ENCODE measurements at places on chromosomes 16 and 17. TPM values are rescaled to one million over a fixed set of nuclear protein-coding genes. Genes with fewer than 3 reads are reported as not detected.
A peak's percentile ranks its signal among the peaks of the same experiment; 100 is the strongest.

The KCNH4 gene
- 0.39 TPM for total RNA-seq

The ZNF652 gene
- total RNA-seq = 13.2 TPM

DNA sequence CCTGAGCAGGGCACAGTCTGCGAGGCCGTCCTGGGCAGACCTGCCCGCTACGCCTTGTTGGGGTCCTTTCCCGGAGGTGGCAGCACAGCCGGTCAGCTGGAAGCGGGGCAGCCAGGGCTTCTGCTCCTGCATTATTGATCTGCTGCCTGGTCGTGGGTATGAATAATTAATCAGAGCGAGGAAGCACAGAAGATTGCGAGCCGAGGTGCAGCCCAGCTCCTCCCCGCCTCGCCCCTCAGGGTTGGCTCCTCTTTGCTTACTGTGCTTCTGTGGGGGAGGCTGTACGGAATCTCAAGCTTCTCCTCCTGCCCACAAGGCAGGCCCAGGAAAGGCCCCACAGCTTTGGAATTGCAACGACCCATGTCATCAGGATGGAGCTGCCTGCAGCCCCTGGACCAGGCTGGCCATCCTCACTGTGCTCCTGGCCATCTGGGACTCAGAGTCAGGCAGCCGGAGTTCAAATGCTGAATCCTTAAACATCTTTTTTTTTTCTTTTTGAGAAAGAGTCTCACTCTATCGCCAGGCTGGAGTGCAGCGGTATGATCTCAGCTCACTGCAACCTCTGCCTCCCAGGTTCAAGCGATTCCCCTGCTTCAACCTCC lies 25.6 kb downstream of the TRARG1 start:
- H3K27ac ChIP-seq = no peak overlapping the region
- no peak overlapping the region for H3K4me3 ChIP-seq
- peaks cover 2% of the 10 kb centered on the region for H3K36me3 ChIP-seq
- DNase-seq = no peak
- no peaks in the 10 kb centered on the region for H3K4me1 ChIP-seq
- H3K27me3 ChIP-seq = peaks cover 14% of the 10 kb centered on the region

- H3K27me3 ChIP-seq = no peaks in the 10 kb centered on the region
- H3K4me1 ChIP-seq = no peaks in the 10 kb centered on the region
- no peak overlapping the region for H3K27ac ChIP-seq
- no peak overlapping the region for H3K4me3 ChIP-seq
- no peak for DNase-seq
These were observed 28.6 kb downstream of the COG7 start for GRCh38 chr16:23424292-23424958.

DNA sequence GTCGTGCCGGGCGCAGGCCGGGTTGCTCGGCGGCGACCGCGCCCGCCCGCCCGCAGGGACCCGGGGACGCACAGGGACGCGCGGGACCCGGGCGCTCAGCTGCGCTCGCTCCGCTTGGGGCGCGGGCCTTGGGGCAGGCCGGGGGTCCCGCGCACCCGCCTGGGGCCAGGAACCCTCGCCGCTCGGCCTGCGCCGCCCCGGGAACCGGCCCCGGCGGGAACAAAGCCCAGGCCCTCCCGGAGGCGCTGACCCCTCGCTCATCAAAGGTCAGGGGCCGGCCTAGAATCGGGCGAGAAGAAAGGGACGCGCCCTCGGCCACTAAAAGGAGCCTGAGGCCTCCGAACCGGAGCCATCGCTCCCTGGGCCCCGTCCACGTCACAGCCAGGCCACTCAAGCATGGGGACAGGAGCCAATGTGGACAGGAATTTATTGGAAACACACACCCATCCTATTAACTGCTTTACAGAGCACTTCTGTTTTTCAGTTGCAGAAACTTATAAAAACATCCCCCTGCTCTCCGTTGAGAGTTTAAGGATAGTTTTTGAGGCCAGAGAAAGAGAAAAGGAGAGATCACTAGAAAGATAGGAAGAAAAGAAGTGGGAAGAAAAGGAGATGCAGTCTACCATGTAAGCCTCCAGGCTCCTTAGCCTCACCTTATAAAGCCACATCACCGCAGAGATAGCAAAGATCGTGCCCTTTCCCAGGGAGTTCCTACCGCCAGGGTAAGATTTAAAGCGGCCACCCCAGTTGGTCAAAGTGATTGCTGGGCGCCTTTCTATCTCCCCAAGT lies 558 bp upstream of the ZFHX3 start:
- no peaks in the 10 kb centered on the region for H3K36me3 ChIP-seq
- H3K4me1 ChIP-seq = no peaks in the 10 kb centered on the region
- no peak overlapping the region for H3K4me3 ChIP-seq
- no peak for DNase-seq
- H3K27ac ChIP-seq = no peak overlapping the region
- peaks cover 26% of the 10 kb centered on the region for H3K27me3 ChIP-seq

- H3K4me3 ChIP-seq = peak overlapping the region; percentile 96
- peaks cover 31% of the 10 kb centered on the region for H3K36me3 ChIP-seq
These were observed 641 bp downstream of the COG8 start for GRCh38 chr16:69338557-69339288.

GRCh38 chr16:86533767-86534351 lies 21.2 kb downstream of the MTHFSD start:
- no peak for DNase-seq
- H3K36me3 ChIP-seq = no peaks in the 10 kb centered on the region
- H3K4me1 ChIP-seq = no peaks in the 10 kb centered on the region
- H3K27me3 ChIP-seq = no peaks in the 10 kb centered on the region
- H3K4me3 ChIP-seq = no peak overlapping the region

DNA sequence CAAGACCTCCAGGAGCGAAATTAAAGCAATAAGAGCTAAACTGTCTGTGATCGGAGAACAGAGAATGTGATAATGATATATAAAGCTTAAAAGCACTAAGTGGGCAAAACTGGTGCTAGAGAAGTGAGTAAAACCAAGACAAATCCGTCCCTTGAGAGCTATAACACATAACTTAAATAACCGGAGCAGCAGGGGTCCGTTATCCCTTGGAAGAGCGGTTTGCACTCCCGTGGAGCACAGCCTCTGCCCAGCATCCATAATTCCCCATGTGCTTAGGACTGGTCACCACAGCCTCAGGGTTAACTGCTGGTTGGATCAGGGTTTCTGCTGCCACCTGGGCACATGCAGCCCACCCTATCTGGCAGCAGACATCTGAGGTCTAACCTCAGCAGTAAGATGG lies 489.0 kb downstream of the NPIPA7 start:
- H3K4me3 ChIP-seq = no peak overlapping the region
- peaks cover 15% of the 10 kb centered on the region for H3K27me3 ChIP-seq
- H3K36me3 ChIP-seq = no peaks in the 10 kb centered on the region
- no peak overlapping the region for H3K27ac ChIP-seq
- DNase-seq = no peak

Measured in activated T-cell treated with anti-CD3 and anti-CD28 coated beads, Interleukin-2, amount 50 U/mL, for 72 hours (primary cell).